ENCODE measurements at places on chromosomes 7 and 10.

DNA sequence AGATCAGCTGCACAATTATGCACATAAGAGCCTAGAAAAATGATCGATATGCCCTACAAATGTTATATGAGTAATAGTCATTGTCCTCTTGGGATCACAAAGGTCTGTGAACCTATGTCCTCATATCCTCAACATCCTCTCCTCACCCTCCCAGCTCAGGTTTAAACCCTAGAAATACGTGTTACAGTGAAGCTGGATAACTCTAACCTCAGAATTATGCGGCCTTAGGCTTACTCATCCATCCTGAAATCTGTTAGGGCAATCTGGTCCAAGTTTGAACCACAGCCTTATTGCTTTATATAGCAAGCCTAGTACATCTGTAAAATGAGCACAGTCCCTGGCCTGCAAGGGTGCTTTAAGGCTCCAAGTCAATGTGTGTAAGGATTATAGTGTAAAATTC, 84.2 kb upstream of the FRMD4A start:
- no peak for DNase-seq

DNA sequence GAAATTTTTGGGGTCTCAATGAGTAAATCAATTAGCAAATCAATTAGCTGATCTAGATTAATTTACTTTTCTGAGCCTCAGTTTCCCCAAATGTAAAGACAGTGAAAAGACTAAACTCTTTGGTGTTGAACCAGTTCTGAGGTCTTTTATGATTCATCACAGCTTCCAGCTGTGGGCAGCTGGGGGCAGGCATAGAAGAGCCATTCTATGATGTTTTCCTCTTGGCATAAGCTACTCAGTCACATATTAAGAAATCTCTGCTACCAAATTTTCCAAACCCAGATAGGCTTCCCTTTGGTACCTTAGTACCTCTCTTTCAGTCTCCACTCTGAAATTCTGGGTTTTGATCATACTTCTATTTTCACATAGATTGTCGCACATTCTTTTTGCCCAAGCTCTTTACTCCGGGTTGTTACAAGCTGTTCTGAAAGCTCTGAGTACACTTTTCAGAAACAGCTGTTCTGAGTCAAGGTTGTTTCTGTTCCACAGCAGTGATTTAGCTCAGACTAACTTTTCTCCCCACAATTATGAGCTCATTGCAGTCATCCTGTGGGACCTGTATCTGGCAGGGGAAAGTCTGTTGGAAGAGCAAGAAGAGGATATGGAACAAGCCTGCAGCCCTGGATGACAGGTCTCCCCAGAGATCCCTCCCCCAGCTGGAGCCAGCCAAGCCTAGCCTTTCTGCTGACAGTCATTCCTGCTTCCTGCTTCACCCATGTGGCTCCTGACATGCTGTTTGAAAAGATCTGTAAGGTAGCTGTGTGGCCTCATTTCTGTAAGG, 599.6 kb upstream of the GHITM start:
- DNase-seq, result no peak

GRCh38 chr7:108045669-108046068, 42.7 kb upstream of the LAMB1 start:
- no peak for DNase-seq

- DNase-seq, result no peak
Measured at GRCh38 chr10:34024693-34025425, 690.4 kb upstream of the NRP1 start.

DNA sequence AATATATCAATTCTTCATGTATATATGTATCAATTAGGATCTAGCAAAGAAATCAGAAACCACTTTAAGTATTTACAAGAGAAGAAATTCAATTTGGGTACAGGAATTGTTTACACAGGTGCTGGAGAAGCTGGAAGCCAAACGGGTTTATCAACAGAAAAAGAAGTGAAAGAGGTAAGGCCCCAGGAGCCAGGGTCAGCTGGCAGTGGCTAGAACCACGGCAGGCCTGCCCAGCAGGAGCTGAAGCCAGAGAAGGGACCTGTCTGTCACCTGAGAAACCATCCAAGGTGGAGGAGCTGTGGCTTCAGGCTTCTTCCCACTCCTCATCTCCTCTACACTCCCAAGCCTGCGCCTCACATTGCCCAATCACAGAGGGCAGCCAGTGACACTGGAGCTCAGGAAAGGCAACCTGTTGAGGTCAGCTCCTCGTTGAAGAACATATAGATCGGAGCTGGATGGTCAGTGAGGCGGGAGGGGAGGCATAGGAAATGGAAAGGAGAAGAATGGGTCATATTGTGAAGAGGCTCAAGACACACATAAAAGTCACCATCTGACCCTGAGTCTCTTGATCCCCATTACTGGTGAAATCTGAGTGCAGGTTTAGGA, 182.6 kb downstream of the REEP3 start:
- DNase-seq, result no peak

DNA sequence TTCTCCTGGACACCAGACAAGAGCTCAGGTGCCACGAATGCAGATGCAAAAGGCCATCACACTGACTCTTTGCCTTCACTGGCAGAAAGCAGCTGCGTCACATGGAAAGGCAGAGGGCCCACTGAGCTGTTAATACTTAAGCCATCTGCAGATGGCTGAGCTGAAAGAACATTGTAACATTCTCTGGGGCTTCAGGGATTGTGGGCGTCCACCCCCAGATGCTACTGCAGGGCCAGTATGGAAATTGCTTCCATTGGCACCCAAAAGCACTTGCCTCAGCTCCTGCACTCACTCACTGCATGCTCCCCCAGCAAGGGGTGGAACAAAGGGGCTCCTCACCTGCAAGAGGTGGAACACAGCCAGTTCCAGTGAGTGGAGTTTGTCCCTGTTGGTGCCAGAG, 1264.6 kb downstream of the REEP3 start:
- DNase-seq, result no peak

All from CD4-positive, alpha-beta T cell (primary cell).